ENCODE measurements at places on chromosomes 13 and 19.

GRCh38 chr19:48355365-48355954 is 8.3 kb downstream of the TMEM143 start:
- no peak for DNase-seq

DNA sequence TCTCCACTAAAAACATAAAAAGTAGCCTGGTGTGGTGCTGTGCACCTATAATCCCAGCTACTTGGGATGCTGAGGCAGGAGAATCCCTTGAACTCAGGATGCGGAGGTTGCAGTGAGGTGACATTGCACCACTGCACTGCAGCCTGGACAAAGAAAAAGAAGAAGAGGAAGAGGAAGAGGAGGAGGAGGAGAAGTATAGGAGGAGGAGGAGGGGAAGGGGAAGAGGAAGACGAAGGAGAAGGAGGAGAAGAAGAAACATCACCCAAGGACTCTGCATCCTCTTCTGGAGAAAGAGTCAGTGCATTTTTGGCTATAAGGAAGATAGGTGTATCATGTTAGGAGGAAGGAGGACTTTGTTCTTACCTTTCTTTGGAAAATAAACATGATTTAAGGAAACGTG is 13.0 kb upstream of the FPR3 start:
- DNase-seq, result no peak

- DNase-seq, result no peak
Measured at GRCh38 chr13:23254506-23254905, 73.7 kb downstream of the SGCG start.

GRCh38 chr13:32713397-32713796 is 127.1 kb downstream of the PDS5B start:
- DNase-seq, result no peak

GRCh38 chr13:85799097-85799582 is at the start of gene SLITRK6:
Gene SLITRK6 (minus strand): TSS chr13:85799419. CDS start chr13:85796508, 2,911 bp downstream.
- DNase-seq, result no peak

- DNase-seq, result no peak
Measured at GRCh38 chr13:41199526-41199925, 5.2 kb upstream of the KBTBD7 start.

DNA sequence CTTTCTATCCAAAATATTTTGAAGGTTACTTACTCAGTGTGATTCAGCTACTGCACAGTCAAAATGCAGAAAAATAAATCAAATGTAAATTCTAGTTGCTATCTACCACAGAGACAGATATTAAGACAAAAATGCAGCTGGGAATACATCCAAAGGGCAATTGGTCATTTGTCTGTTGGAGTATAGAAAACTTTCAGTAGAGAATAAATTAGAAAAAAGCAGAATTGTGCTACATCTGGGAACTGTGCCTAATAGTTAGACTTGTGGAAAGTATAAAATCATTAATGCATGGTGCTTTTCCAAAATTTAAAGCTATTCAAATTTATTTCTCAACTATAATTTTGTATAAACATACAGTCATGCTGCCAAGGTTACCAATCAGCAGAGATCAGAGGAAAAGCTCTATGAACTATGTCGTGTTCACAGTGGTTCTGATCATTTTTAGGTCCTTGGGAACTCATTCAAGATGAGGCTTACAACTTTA is 1635.8 kb downstream of the PCDH9 start:
- peak; percentile 39 for DNase-seq

- DNase-seq, result no peak
Measured at GRCh38 chr13:72782717-72783116, 784 bp downstream of the PIBF1 start.

DNA sequence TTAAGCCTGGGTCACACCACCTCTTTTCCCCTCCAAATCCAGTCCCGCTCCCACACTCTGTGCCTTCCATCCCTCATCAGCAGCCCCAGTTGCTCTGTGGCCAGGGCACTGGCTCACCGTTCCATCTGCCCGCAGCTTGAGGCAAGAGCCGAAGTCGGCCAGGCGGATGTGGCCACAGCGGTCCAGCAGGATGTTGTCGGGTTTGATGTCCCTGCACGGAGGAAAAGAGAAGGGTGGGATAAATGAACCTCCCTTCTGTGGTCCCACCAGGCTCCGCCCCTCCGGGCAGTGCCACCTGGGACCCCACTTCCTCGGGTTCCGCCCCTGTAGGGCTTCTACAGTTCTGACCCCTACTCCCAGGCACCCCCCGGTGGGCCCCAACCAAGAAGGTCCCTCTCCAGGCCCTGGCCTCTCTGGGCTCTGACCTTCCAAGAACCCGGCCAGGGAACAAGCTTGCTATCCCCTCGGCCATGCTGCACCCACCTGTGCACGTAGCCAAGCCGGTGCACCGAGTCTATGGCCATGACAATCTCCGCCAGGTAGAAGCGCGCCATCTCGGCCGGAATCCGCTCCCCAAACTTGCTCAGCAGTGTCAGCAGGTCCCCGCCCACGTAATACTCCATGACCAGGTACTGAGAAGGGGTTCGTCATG is 4.2 kb downstream of the DMPK start:
- no peak for DNase-seq

DNA sequence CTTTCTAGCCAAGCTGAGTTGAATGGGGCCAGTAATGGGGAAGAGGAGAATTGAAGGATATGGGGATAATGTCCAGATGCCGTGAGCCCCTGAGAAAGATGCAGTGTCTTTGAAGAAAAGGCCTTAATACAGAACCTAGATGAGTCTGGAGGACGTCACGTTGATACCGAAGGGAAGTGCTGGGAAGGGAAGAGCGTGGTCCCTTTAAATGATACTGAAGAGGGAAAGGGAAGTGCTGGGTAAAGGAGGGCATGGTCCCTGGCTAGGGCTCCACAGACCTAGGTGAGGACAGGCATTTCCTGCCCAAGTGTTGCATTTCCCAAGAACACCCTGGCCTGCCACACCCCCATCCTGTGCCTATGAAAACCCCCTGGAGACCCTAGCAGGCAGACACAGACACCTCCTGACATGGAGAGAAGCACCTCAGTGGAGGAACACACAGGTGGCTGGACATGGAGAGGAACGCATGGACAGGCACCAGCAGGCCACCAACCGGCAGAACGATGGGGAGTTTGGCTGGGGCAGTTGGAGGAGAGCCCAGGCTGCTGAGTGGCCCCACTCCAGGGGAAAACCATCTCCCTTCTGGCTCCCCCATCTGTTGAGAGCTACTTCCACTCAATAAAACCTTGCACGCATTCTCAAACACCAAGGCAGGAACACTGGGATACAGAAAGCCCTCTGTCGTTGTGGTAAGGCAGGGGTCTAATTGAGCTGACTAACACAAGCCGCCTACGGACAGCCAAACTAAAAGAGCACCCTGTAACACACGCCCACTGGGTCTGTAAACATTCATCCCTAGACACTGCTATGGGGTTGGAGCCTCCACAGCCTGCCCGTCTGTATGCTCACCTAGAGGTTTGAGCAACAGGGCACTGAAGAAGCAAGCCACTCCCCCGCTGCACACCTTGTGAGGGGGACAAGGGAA is 34.9 kb upstream of the POMP start:
- DNase-seq, result no peak

DNA sequence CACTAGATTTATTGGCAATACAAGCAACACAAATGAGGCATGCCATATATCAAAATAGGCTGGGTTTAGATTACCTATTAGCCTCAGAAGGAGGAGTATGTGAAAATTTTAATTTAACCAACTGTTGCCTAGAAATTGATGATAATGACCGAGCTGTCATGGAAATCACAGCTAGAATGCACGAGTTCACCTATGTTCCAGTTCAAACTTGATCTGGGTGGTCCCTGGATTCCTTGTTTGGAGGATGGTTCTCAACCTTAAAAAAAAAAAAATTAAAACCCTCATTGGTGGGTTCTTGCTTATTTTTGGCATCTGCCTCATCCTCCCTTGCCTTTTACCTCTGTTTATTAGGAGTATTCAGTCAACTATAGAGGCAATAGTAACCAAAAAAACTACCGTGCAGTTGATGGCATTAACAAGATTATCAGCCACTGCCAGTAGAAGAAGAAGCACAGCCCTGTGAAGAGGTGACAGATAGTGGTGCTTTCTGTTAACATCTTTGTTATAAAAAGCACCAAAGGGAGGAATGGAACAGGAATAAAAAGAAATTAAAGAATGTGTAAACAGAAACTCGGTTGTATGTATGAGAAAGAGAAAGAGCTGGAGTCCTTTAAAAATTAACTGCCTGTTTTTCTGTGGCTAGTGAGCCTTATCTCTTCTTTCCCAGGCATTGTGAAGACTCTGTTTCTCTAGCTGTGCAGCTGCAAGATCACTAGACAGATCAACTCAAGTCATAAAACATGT is 106.4 kb downstream of the ZNF429 start:
- DNase-seq, result no peak

GRCh38 chr13:99353836-99354235 is 46.6 kb upstream of the GPR183 start:
- peak; percentile 30 for DNase-seq

DNA sequence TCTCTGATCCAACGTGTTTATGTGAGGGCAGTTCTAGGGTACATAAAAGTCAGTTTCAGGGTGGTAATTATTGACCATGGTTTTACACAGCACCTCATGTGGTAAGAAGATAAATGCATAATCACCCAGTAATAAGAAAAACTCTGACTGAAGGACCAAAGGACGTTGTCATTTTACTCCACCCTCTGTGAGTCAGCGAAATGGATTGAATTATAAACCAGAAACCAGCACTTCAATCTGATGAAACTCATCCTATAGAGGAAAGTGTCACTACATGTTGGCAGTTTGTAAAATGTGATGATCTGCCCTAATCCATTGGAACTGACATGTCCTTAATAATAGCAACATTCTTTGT is 406.8 kb downstream of the KLF5 start:
- peak; percentile 12 for DNase-seq

- DNase-seq, result no peak
Measured at GRCh38 chr13:34409496-34410182, 532.4 kb upstream of the NBEA start.

- peak; percentile 29 for DNase-seq
Measured at GRCh38 chr13:21078501-21078900, 17.1 kb upstream of the LATS2 start.

DNA sequence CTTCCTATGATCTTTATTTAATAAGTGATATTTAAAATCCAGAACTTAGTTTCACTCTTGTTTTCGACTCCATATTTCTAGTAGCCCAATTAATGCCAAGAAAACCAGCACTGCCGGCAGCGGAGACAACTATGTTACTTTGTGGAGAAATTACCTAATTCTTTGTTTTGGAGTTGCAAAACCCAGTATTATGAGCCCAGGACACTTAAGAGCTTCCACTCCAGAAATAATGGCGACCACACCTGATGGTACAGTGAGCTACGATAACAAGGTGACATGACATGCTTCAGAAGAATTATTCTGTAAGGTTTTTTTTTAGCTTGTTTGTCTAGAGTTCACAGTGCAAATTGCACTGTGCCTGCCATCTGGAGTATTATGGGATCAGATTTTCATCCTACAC is 136.4 kb downstream of the ZAR1L start:
- DNase-seq, result no peak

DNA sequence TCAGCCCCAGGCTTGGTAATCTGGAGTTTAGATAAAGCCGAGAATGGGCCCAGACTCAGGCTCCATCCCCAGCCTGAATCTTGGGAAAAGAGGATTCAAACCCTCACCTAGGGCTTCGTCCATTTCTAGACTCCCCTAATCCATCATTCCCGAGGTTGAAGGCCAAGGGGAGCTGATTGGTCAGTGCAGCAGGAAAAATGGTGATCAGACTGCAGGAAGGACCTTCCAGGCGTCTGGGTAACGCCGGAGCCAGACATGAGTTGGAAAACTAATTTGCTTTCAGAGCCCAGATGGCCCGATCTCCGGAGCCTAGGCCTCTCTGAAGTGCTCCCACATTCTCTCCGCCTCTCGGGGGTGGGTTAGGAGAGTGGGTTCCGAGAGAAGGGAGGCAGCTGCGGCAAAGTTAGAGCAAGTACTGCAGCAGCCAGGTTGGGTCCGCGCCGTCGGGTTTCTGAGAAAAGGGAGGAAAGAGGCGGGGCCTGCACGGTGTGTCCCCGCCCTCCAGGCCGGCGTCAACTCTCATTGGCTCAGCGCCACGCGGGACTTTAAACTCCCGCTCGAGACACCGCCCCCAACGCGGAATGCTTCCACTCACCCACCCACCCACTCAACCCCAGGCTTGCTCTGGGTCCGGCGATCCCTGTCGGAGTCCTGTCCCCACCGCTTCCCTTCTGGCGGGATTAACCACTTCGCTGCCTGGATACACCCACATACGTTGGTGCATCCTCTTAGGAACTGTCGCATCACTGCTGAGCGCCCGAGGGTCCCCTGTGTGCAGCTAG is 788 bp upstream of the RTBDN start:
- DNase-seq, result peak; percentile 48

GRCh38 chr19:48085904-48086864 is 24.4 kb downstream of the PLA2G4C start:
- no peak for DNase-seq

GRCh38 chr13:76226941-76227340 is 590.8 kb downstream of the LMO7 start:
- DNase-seq, result no peak

GRCh38 chr13:25871389-25872125 is 180.3 kb downstream of the SHISA2 start:
- no peak for DNase-seq

GRCh38 chr19:37313335-37313627 is 57.6 kb upstream of the ZNF527 start:
- DNase-seq, result no peak

DNA sequence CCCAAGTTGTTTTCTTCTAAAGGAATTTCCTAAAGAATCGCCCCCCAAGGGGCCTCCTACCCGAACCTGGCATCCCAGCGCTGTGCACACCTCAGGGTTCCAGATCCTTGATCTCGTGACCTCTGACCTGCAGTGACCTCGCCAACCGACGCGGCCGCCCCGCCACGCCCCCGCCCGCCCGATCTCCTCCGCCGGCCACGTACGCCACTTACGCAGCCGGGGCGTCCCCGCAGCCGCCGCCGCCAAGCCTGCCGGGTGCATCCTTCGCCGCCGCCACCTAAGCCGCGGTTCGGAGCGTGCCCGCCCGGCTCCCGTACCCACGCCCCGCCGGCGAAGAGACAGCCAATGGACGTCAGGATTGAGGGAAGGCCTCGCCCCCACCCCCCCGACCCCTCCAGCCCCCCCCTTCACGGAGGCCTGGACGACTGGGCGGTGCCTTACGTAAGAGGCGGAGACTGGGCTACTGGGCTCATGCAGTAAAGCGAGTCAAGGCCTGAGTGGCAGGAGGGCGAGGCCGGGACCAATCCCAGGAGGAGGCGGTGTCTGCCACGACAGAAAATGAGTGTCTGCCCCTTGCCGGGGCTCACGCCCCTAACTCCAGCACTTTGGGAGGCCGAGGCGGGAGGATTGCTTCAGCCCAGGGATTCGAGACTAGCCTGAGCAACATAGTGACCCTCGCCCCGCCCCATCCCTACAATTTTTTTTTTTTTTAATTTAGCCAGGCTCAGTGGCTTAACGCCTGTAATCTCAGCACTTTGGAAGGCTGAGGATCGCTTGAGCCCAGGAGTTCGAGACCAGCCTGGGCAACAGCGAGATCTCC is at the start of gene YIF1B:
Gene YIF1B, minus strand, starts transcription at position 291 of the 820 bp plus-strand sequence. Its CDS starts 30 bp downstream, at position 261.
- peak; percentile 100 for DNase-seq

- peak; percentile 56 for DNase-seq
Measured at GRCh38 chr19:7916103-7916954, 1.7 kb downstream of the TGFBR3L start.
